ENCODE measurements at places on chromosomes 16 and 17. TPM values are rescaled to one million over a fixed set of nuclear protein-coding genes. Genes with fewer than 3 reads are reported as not detected.

The GPR142 gene
- not detected for total RNA-seq

The SNX20 gene
- 36.7 TPM for total RNA-seq

The AGRP gene
- total RNA-seq, result 0.64 TPM

The CACNG1 gene
- total RNA-seq, result not detected

The CDRT15 gene
- not detected for total RNA-seq
